Neural crest cell (in vitro differentiated cells): ENCODE measurements at places on chromosomes 5 and 9. TPM values are rescaled to one million over a fixed set of nuclear protein-coding genes. Genes with fewer than 3 reads are reported as not detected.
A peak's percentile ranks its signal among the peaks of the same experiment; 100 is the strongest.

DNA sequence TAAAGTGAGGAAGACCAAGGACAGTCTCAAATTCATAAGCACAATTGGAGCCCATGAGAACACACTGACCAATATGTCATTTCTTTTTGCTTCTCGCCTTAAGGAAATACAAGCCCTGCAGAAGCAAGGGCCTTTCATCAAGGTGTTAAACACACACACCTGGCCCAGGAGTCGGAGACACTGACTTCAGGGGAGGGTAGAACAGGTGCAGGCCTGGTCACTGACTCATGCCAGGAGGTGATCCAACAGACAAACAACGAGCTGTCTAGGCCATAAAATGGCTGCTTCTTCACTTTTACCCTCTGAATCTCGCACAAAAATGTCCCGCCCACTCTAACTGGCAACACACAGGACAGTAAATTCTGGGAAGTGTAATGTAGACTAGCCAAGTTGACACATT, 62.7 kb downstream of the RGMB start:
- H3K36me3 ChIP-seq: peaks cover 2% of the 10 kb centered on the region
- no peak overlapping the region for H3K4me3 ChIP-seq
- no peak overlapping the region for H3K27ac ChIP-seq
- no peaks in the 10 kb centered on the region for H3K4me1 ChIP-seq
- H3K27me3 ChIP-seq: no peaks in the 10 kb centered on the region
- no peak for DNase-seq

DNA sequence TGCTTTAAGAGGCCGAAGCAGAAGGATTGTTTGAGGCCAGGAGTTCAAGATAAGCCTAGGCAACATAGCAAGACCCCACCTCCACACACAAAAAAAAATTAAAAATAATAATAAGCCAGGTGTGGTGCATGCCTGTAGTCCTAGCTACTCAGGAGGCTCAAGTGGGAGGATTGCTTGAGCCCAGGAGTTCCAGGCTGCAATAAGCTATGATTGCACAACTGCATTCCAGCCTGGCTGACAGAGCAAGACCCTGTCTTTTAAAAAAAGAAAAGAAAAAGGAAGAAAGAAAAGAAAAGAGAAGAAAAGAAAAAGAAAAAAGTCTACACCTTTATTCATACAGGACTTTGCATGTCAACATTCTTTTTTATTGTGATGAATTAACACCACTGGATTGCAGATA, 2125.8 kb downstream of the MAT2B start:
- peaks cover 22% of the 10 kb centered on the region for H3K4me1 ChIP-seq
- H3K27ac ChIP-seq: no peak overlapping the region
- H3K4me3 ChIP-seq: no peak overlapping the region
- H3K36me3 ChIP-seq: peaks cover 4% of the 10 kb centered on the region
- DNase-seq: no peak

GRCh38 chr5:13253111-13253510, 691.4 kb downstream of the DNAH5 start:
- H3K36me3 ChIP-seq: no peaks in the 10 kb centered on the region
- peaks cover 3% of the 10 kb centered on the region for H3K4me1 ChIP-seq
- no peak overlapping the region for H3K4me3 ChIP-seq
- no peak for DNase-seq
- H3K27me3 ChIP-seq: no peaks in the 10 kb centered on the region

DNA sequence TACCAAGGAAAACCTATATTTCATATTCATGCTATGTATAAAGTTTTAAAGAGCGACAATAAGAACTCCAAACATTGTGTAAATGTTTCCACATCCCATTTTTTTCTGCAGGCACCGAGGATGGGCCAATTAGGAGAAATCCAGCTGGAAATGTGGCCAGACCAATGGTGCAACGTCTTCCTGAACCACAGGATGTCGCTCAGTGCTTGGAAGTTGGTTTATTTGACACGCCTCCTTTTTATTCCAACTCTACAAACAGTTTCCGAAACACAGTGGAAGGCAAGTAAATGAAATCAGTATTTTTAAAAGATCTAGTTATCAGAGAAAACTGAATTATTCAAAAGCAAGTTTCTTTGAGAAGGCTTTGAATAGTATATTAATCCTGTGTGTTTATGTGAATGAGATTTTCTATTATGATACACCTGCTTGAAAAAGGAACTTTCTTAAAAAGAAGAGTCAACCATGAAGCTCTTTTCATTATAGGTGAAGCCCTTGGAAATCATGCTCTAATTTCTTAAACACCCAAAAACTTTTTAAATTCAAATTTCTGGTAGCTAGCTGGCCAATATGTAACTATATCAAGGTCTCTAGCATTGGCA, 9.1 kb downstream of the TYRP1 start:
- H3K36me3 ChIP-seq: no peaks in the 10 kb centered on the region
- DNase-seq: peak; percentile 45
- no peak overlapping the region for H3K27ac ChIP-seq
- H3K27me3 ChIP-seq: no peaks in the 10 kb centered on the region
- H3K4me3 ChIP-seq: no peak overlapping the region

GRCh38 chr5:31957151-31957550, 217.0 kb downstream of the GOLPH3 start:
- H3K27me3 ChIP-seq: no peaks in the 10 kb centered on the region
- H3K36me3 ChIP-seq: no peaks in the 10 kb centered on the region

DNA sequence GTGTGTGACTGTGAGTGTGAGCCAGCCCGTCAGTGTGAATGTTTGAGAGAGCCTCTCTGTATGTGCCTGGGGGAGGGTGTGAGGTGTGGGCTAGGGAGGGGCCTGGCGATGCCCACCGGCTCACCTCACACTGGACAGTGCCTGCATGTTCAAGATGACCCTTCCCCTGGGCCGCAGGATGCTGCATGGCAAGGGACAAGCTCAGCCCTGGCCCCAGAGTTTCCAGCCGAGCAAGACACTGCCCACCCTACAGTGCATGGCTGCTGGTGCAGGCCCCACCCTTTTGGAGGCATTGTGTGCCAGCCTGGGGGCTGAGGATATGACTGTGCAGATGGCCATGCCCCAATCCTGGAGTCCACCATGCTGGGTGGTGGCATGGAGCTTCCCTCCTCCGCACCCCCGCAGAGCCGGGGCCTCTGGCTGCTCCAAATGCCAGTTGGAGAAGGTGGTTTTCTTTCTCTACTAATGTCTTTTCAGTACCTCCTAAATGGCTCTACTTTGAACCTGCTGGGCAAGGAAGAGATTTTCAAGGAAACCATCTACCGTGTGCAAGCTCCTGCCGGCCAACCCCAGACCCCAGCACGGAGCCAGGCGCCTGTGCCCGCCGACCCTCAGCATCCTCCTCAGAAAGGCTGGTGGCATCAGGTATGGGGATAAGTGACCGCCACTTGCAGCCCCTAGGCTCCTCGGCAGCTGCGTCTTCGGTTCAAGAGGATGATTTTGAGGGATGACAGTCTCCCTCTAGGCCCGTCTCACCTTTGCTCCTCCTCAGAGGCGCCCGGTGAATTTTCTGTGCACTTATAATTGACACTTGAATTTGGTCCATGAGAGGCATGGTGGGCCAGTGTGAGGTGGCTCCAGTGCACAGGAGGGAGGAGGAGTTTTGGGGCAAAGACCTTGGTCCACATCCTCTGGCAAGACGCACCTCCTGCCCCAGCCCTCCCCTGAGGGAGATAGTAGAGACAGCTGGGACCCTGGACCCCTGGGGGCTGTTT, 27.7 kb downstream of the FGD3 start:
- no peaks in the 10 kb centered on the region for H3K27me3 ChIP-seq
- no peak overlapping the region for H3K4me3 ChIP-seq
- no peaks in the 10 kb centered on the region for H3K36me3 ChIP-seq
- no peak overlapping the region for H3K27ac ChIP-seq
- peaks cover 21% of the 10 kb centered on the region for H3K4me1 ChIP-seq
- no peak for DNase-seq

- H3K27ac ChIP-seq: no peak overlapping the region
- no peaks in the 10 kb centered on the region for H3K36me3 ChIP-seq
- peaks cover 3% of the 10 kb centered on the region for H3K27me3 ChIP-seq
Measured at GRCh38 chr9:4550777-4551484, 60.7 kb downstream of the SLC1A1 start.

DNA sequence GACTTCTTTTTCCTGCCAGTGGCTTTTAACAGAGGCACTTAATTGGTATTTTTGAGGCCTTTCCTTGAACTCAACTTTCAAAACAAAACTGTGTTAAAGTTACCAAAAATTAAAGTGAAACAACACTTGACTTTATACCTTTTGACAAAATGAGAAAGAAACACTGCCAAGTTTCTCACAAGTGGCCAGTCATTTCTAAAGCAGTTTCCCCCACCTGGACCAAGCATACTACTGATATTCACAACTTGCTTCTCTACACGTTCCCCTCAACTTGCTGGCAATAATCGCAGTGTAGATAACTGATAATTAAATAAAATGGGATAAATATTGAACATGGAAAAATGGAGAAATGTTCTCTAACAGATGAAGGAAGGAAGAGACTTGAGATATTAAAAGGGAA, 135.7 kb downstream of the TLR4 start:
- no peak overlapping the region for H3K4me3 ChIP-seq
- no peak overlapping the region for H3K27ac ChIP-seq
- H3K4me1 ChIP-seq: no peaks in the 10 kb centered on the region
- no peak for DNase-seq

Gene CCL27
- total RNA-seq: 0.86 TPM in 1 of 2 replicates, not detected in the other

Gene FGFR4
- 5.4 and 7.1 TPM in 2 replicates for total RNA-seq

Gene GABRA1
- not detected in 2 replicates for total RNA-seq

Gene OR1Q1
- not detected in 2 replicates for total RNA-seq

Gene MARCOL
- not detected in 2 replicates for total RNA-seq
